Stimulated activated CD8-positive, alpha-beta memory T cell treated with anti-CD3 and anti-CD28 coated beads, Interleukin-2, amount 100 ng/mL, for 1 hour (primary cell): ENCODE measurements at places on chromosomes 7 and 10.

DNA sequence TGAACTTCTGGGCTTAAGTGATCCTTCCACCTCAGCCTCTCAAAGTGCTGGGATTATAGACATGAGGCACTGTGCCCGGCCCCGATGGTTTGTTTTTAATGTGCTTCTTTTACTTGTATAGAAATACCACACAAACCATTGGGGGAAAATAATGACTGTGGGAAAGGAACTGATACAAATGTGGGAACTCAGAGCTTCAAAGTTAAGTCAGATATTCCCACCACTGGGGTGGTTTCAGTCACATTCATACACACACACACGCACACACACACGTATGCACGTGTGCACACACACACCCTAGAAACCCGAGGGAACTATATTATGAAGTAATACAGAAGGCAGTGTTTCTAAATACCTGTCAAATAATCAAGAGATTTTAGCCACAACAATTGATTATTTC, 17.0 kb downstream of the CPA4 start:
- no peak for DNase-seq

- no peak for DNase-seq
Measured at GRCh38 chr7:33395340-33395739, 266.0 kb downstream of the BBS9 start.

- DNase-seq, result no peak
Measured at GRCh38 chr7:87128861-87129267, 23.4 kb upstream of the DMTF1 start.

DNA sequence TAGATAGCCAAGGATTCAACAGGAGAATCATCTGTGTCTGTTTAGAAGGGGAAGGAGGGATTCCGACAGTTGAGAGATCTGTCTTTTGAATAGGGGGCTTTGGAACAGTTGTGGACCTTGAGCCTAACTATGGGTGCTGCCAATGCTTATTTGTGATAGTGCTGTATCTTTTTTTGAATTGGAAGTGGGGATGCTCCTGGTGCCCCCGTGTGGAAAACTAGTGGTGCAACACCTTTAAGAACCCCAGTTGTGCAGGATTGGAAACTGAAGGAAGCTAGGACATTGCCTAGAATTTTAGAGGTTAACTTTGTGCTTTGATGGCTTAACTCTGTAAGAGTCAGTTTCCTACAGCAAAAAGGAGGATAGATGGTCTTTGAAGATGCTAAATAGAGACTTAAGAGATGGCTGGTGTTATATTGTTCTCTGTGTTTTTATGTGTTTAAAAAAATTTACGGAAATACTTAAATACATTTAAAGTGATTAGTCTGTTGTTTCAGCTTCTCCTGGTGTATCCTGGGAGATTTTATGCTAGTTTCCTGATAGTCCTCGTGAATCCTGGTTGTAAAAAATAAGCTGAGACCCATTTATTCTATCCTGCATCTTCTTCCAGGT, 69.3 kb downstream of the AP3M1 start:
- no peak for DNase-seq

DNA sequence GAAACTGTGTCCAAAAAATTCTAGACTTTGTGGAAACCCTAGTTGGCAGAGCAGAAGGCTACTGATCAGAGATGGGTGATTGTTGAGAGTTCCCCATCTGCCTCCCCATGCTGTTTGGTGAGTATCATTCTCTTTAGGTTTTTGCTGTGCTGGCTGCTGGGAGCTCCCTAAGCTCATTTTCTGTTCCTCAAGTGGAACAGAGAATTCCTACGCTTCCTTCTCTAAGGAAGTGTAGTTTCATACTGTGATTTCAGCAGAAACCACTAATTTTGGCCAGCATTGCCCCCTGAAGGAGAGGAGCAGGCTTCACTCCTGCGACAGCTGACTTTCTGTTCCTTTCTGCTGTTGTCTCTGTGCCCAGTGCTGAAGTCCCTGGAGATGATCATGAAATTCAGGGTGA, 355.3 kb upstream of the NPVF start:
- DNase-seq, result no peak

DNA sequence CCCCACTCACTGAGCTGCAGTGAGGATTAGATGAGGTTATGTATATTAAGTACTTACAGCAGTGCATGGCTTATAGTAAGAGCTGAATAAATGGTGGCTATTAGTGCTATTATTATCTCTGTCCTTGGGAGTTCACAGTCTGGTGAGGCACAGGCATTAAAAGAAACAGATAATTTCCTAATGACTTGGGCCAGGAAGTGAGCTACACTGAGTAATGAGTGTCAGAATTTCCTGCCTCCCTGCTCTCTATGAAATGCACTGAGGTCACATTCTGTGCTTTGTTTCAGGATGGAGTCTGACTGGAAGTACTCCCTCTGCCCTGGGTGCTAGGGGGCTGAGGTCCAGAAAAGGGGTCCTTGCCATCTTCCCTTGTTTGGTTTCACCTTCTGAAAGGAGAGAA, 48.7 kb upstream of the LOXL4 start:
- DNase-seq, result no peak

- DNase-seq, result no peak
Measured at GRCh38 chr10:30510932-30511700, 77.1 kb downstream of the MAP3K8 start.

DNA sequence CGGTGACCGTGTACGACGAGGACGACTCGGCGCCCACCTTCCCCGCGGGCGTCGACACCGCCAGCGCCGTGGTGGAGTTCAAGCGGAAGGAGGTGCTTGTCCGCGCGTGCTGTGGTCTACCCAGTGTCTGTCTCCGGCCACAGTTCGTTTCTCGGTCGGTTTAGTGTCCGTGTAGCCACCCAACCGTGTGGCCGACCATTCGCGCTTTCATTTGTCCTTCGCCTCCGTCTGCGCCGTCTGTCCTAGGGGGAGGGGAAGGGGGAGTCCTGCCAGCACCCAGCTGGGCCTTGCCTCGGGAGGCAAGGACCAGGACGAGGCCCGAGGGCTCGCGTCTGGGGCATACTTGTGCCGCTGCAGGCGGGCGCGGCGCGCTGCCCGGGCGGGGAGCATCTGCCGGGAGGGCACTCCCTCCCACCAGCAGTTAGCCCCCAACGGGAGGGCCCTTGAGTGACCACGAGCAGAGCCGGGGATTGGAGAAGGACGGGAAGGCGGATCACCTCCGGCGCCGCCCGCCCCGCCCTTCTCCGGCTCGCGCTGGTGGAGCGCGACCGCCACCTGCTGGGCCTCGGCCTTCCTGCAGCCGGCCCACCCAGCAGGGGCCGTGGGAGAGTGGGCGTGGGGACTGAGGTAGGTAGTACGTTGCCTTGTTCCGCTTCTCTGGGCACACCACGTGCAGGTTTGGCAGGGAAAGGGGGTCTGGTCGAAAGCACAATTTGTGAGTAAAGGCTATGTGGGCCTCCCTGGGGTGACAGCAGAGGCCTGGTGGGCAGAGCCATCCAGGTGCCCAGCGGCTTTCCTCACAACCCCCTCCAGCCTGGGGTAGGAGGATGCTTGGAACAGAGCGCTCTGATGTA, 28.5 kb downstream of the RET start:
- peak; percentile 58 for DNase-seq

DNA sequence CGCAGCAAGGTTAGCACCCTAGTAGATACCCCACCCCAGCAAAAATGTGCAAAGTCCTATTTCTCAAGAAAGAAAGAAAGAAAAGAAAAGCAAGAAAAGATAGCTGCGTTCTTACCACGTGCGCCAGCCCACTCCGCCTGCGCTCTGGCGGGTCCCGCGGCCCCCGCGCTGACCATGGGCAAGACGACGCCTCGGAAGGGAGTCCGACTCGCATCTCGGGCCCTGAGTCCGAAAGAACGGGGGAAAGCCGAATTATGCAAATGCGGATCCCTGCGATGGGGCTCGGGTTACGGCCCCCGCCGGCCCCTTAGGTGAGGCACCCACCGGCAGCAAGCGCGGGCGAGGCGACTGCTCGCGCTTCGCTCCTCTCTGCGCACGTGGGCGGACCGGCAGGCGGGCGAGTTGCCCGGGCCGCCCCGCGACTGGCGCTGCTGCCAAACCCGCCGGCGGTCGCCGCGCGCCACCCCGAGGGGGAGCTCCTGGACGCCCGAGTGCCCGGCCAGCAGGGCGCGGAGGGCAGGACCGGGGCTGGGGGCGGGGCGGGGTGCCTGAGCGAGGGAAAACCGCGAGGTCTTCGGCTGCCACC, 2.4 kb upstream of the EGR2 start:
- peak; percentile 37 for DNase-seq

GRCh38 chr7:26293569-26294308, 2.1 kb downstream of the SNX10 start:
- peak; percentile 24 for DNase-seq
